Renal pelvis (tissue), 12 donors: ENCODE measurements at places on chromosomes 6 and 20. TPM values are rescaled to one million over a fixed set of nuclear protein-coding genes. Genes with fewer than 3 reads are reported as not detected.

GRCh38 chr20:58312836-58313235 lies 3.3 kb downstream of the RAB22A start:
- DNase-seq = no peak

DNA sequence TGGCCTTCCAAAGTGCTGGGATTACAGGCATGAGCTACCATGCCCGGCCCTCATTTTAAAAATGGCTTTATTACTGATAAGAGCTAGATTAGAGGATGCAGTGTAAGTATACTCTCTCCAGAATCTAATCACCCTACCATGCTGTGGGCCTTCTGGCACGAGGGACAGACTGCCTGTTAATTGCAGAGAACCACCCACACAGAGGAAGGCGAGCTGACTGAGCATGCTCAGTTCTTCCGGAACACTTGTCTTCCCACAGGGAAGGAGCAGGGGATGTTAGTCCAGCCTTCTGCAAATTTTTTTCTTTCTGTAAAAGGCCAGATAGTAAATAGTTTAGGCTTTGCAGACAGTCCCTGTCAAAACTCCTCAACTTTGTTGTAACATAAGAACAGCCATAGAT lies 48.9 kb downstream of the ALDH5A1 start:
- DNase-seq = no peak

GRCh38 chr6:21668795-21669194 lies 75.2 kb downstream of the SOX4 start:
- DNase-seq = no peak

DNA sequence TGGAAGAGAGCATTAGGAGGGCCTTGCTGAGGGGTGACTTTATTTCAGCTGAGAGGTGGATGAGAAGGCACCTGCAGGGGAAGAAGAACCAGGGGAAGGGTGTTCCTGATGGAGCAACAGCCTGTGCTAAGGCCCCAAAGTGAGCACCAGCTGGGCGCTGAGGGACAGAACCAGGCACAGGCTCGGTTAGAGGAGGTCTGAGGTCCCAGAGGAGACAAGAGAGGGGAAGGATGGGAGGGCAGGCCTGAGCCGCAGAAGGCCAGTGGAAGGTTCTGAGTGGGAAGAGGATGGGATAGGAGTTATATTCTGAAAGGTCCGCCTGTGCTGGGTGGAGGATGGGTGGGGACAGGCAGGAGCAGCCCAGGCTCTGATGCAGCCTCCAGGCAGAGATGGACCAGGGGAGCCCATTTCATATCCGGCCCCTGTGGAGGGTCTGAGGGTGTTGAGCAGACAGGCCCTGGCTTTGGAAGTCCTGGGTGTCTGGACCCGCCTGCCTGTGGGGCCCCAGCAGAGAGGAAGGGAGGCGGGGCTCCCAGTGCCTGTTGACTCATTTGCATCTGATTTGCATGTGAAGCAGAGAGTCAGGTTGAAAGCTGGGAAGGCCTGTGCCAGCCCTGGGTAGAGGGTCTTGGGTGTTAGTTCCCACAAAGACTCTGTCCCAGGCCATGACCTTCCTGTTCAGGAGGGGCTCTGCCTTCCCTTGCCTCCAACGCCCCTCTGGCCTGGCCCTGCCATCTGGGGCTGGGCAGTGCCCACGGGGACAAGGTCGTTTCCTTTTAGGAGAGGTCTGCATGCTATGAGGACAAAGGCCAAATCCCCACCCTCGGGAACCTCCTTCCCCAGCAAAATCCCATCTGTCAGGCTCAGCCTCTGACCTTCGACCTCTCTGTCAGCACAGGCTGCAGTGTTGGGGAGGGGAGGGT lies 10.6 kb upstream of the FAM110A start:
- no peak for DNase-seq

DNA sequence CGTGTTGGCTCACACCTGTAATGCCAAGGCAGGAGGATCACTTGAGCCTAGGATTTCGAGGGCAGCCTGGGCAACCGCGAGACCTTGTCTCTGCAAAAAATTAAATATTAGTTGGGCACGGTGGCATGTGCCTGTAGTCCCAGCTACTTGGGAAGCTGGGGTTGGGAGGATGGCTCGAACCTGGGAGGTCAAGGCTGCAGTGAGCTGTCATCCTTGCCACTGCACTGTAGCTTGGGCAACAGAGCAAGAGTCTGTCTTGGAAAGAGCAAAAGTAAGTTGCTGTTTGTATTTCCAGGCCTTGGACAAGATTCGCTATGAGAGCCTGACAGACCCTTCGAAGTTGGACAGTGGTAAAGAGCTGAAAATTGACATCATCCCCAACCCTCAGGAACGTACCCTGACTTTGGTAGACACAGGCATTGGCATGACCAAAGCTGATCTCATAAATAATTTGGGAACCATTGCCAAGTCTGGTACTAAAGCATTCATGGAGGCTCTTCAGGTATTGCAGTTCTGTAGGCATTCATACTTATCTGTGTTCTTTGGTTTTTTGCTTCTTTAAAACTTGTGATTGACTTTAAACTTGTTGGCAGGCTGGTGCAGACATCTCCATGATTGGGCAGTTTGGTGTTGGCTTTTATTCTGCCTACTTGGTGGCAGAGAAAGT lies 2.3 kb downstream of the HSP90AB1 start:
- no peak for DNase-seq

DNA sequence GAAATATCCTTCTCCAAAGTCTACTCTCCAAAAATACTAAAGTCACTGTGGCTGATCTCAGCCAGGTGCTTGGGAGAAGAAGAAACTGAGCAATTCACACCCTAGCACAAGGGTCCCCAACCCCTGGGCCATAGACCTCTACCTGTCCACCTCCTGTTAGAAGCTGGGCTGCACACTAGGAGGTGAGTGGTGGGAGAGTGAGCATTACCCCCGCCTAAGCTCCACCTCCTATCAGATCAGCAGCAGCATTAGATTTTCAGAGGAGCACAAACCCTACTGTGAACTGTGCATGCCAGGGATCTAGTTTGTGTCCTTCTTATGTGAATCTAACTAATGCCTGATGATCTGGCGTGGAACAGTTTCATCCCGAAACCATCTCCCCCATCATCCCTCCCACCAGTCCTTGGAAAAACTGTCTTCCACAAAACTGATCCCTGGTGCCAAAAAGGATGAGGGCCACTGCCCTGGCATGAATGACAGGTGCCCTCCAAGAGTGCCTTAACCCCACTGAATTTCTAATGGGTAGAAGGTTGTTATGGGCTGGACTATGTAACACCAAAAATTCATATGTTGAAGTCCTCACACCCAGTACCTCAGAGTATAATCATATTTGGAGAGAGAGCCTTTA lies 109.2 kb upstream of the CDYL start:
- no peak for DNase-seq

RIPPLY2 gene
- not detected for polyA plus RNA-seq

DNA sequence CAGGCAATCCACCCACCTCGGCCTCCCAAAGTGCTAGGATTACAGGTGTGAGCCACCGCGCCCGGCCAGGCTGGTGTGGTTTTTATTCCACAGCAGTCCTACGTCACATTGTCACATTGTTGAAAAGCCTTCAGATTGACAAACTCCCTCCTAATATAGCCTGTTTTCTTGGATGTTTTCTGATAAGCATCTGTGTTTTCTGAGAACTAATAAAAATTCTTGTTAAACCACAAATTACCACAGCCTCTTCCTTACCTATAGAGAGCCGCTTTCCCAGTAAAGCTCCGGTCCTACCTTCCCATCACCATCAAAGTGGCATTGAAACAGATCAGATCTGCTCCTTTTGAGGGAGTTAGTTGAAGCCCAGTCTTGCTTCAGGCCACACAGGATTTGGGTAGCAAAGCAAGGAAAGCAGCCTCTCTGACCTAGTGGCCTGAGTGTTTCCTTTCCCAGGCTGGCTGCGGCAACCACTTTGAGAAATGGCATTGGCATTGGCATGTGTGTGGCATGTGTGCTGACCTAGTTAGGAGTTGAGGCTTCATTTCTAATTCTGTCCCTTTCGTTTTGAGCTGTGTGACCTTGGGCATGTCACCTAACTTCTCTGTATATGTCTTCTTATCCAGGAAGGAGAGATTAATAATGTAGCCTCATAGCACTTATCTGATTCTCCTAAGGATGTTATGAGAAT lies 1.7 kb upstream of the PKIG start:
- no peak for DNase-seq

EPB41L1 gene
- 67.0 TPM for polyA plus RNA-seq

DST gene
- polyA plus RNA-seq = 211 TPM

GRCh38 chr6:154878871-154879491 lies 116.1 kb upstream of the TIAM2 start:
- no peak for DNase-seq
